ENCODE measurements at places on chromosomes 6 and 20.
A peak's percentile ranks its signal among the peaks of the same experiment; 100 is the strongest.

- no peak for DNase-seq
Observed at GRCh38 chr20:34037121-34037520, 43.4 kb downstream of the RALY start.

DNA sequence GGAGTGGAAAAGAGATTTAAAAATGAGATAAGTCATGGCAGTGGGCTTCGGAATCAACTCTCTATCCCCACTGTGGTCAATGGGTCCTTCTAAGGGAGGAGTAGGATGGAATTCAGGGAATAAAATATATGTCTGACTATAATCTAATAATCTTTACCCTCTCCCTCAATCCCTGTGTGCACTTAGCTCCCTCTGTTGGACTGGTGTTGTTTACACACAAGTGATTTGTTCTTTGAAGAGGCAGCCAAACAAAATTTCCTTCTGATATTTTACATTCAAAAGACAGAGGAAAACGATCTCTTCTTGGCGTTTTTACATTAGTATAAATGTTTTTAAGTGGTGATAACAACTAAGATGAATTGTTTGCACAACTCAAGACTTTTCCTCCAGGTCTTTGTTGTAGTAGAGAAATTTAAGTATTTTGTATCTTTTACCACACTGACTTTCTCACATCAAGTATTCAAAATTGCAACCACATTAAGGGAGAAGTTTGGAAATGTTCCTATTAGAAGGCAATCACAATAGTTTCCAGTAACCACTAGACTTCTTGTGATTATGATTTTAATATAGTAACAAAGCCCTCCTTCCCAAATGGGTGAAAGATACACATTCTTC lies 317.8 kb downstream of the CENPW start:
- no peak for DNase-seq

DNA sequence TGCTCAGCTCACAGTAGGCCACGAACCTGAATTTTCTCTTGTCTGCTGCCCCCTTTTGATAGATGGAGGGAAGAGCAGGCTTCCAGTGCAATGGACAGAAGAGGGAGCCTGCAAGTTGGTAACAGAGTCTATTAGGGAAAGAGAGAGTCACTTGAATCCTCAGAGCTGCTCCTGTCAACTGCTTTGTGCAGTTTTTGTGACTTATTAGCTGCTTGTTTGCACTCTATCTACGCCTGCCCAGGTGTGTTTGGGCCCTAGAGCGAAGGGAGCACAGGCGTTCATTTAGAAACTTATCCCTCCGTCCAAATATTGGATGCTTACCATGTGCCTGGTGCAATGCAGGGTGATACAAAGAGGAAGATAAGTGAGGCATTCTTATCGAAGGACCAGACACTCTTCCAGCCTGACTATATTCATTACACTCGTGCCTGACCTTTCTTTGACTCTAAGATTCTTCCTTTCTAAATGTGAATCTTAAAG lies 11.6 kb upstream of the SLC2A12 start:
- peak; percentile 84 for DNase-seq

- no peak for DNase-seq
Observed at GRCh38 chr20:18091623-18092022, 33.9 kb upstream of the OVOL2 start.

DNA sequence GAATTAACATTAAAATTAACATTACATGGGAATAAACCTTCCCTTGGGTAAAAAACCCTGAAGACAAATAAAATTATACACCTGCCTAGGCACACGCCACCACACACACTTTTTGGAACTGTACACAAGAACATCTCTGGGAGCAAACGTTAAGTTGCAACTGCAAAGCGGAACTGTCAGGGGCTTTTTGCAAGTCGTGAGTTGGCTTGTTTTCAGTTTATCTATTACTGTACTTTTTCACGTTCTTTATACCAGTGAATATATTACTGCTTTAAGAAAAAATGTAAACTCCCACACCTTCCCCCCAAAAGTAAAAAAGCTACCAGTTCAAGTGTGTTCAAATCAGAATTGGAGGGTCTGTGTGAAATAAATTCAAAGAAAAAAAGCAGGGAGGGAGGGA lies 65.5 kb upstream of the NFATC2 start:
- no peak for DNase-seq

DNA sequence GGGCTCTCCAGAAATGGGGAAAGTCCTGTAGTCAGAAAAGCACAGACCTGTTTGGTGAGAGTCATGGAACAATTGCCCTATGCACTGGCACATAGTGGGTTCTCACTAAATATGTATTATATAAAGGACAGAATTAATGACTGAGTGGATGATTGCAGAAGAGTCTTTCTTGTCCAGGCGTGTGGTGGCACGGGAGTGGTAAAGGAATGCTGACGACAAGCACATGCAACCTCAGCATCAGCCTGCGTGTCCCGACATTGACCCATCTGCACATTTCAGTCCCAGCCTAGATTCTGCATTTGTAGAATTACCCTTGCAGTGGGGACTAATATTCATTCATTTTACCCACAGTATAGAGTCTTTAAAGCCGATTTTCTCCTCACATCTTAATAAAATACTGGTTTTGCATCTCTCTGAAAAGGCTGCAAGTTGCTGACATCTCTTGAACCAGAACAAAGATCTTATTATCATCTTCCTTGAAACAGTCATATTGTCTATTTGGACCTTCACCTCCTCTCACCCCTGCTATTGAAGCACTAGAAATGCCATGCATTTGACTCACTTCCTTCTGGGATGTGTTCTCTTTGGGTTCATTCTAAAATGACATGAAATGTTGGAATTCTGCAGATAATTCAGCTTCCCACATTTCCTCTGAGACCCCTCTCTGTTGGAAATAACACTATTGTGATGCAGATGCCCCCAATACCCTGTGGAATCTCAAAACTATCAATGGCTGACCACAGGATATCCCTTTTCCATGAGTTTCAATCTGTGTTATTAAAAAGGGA lies 883.6 kb upstream of the FLRT3 start:
- DNase-seq, result peak; percentile 33

DNA sequence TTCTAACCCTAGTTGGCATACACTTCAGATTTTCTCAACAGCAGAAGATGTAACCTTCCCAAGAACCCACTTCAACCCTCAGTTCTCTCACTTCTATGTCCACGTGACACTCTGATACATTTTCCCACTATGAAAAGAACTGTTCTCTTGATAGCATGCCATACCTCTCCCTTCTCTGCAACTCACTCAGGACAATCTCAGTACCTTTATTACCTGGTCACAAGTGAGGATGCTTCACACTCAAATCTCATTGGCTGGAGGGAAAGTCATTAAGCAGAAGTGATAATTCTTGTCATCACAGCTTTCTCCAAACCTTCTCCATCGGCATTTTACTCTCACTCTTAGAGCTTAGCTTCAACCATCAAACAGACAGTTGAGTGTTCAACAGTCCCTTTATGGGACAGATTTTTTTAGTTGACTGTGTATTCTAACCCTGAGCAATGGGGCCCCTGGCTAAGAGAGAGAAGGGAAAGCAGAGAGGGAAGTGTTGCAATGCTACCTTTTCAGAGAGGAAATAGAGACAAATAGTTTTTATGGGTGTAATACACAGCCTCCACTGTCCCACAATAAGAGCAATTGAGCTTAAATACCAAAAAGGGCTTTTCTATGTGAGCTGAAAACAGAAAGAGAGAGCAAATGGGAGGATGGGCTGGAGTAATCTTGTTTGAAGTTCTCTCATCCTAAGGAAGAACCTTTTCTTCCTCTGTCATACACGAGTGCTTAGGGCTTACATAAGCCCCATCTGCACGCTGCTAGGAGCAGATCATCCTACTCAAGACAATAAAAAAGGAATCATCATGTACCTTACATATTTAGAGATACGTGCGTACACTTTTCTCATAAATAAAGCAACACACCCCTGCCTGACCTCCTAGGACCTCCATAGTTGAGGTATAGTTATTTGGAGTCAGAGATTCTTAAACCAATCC lies 16.0 kb downstream of the HLA-DPA1 start:
- no peak for DNase-seq

Data from muscle of back (tissue), 13 donors.